ENCODE measurements at places on chromosomes 6 and 20. TPM values are rescaled to one million over a fixed set of nuclear protein-coding genes. Genes with fewer than 3 reads are reported as not detected.

DNA sequence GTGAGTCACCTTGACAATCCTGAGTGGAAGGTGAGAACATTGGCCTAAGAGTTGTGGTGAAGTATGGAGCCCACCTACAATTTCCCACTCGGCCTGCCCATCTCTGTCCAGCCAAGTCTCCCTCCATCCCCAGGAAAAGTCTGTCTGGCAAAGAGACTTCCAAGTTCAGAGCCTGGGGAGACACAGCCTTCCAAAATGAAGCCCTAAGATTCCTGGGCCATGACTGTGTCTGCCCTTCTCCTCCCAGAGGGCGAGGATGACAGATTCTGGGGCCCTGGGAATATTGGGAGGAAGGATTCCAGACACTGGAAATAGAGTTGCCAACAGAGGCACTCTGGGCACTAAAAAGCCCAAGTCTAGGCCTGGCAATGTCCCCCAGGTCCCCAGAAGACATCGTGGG lies 176.8 kb downstream of the NFATC2 start:
- no peak for DNase-seq

DNA sequence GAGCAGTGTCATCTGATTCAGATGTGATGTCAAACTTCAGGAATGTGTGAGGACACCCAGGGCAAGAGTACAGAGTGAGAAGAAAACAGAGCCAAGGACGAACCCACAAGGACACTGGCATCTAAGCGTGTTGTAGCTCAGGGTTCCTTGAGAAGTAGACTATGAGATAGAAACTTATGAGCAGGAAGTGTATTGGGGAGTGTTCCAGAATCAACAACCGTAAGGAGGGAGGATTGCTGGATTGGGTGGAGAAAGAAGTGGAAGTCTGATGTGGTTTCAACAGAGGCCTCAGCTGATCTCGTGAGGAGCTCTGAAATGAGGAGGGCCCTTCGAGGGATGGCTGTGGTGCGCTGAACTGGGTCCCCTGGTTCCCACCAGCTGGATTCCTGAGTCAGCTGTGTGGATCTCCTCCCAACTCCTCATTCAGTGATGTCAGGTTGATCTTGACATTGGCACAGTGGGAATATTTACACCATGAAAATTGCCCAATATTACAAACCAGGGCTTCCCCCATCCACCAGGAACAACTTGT lies 25.7 kb upstream of the IGF2R start:
- DNase-seq, result no peak

DNA sequence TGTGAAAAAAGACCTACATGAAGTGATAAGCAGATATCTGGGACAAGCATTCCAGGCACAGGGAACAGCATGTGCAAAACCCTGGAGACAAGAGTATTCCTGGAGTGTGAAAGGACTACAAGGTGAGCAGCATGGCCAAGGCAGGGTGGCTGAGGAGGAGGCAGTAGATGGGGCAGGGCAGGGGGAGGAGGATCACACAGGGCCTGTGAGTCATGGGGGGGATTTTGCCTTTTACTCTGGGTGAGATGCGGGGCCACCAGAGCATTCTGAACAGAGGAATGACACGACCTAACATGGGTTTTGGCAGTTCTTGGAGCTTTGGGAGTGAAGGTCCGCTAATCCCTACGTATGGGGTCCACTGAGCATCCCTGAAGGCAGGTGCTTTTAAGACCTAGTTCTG lies 69.8 kb upstream of the CCN6 start:
- no peak for DNase-seq

- DNase-seq, result no peak
These were observed 8.6 kb downstream of the SYNDIG1 start for GRCh38 chr20:24477831-24478547.

DNA sequence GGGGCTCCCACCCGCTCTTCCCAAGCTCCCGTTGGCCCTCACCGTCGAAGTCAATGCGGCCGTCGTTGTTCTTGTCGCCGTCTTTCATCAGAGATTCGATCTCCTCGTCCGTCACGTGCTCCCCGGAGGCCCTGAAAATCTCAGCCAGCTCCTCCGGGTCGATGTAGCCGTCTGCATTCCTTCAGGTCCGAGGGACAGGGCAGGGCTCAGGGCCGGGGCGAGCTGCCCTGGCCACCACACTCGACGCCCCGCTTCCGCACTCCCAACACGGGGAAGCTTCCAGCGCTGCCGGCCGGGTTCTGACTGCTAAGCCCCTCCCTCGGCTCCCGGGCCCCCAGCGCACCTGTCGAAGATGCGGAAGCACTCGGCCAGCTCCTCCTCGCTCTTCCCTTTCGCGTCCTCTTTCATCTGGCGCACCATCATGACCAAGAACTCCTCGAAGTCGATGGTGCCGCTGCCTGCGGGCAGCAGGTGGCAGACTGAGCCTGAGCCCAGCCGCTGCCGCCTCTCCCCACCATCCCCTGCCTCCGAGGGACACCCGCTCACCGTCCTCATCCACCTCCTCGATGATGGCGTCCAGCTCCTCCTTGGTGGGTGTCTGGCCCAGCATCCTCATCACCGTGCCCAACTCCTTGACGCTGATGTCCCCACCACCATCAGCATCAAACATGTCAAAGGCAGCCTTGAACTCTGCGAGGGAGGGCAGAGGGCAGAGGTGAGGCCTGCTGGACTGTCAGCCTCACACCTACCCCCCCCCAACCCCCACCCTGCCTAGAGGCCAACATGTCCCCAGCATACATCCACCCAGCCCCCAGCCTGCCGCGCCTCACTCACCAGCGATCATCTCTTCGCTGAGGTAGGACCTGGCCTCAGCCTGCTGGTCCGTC lies 2.9 kb downstream of the TNNC2 start:
- DNase-seq, result peak; percentile 22

DNA sequence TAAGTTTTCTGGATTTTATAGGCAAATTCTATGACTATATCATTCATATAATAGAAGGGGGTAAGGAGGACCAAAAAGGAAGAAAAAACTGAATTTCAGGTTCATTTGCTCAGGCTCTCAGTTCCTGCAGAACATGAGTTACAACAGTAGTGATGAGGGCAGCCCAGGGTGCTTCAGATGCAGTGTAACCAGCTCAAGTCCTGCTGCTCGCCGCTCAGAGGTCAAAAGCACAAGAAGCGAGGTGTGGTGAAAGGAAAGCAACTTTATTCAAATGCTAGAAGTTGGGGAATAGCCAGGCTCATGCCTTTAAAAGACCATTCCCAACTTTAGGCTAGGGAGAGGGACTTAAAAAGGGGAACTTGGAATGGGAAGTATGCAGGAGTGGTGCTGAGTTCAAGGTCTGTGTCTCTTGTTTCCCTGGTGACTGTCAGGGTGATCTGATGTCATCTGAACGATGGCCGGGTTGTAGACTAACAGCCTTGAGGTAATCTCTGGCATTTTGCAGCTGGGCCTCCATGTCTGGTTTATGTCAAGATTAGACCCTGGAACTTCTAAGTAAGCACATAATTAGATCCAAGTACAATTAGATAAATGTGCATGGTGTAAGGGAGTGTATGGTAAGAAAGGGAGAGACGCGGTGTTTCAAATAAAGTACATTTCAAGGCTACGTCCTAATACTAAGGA lies 14.5 kb upstream of the SEC63 start:
- DNase-seq, result no peak

- no peak for DNase-seq
These were observed 108.6 kb downstream of the BANF2 start for GRCh38 chr20:17808357-17808756.

DNA sequence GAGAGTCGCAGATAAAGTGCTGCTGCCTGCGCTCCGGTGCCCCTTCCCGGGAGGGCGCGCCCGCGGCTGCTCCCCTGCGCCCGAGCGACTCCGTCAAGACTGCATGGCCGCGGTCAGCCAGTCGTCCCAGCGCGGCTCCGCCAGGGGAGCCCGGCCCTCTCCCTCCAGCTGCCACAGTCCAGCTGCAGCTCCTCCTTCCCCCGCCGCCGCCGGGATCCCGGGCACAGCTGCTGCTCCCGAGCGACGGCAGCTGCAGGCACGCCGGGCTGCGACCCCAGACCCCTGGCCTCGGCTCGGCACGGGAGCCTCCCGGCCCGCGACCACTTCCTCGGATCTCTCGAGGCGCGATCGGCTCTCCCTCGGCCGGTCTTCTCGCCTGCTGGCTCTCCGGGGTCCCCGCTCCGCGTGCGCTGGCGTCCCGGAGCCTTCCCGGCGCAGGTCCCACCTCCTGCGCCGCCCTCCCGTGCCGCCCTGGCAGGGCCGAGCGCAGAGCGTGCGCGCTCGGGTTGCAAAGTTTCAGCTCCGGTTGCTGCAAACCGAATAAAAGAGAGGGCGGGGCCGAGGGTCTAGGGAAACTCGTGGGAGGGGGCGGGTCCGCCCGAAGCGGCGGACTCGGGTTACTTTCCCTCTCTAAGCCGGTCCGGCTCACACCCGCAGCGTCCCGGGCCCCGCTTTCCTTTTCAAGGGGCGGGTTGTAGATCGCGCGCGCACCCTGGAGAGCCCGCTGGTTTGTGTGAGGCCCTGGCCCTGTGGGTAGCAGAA lies at the start of gene CNKSR3:
TSS of gene CNKSR3 (minus strand) at position 542 of the 762 bp plus-strand sequence. CDS start 571 bp downstream, outside the sequence.
- DNase-seq, result no peak

DNA sequence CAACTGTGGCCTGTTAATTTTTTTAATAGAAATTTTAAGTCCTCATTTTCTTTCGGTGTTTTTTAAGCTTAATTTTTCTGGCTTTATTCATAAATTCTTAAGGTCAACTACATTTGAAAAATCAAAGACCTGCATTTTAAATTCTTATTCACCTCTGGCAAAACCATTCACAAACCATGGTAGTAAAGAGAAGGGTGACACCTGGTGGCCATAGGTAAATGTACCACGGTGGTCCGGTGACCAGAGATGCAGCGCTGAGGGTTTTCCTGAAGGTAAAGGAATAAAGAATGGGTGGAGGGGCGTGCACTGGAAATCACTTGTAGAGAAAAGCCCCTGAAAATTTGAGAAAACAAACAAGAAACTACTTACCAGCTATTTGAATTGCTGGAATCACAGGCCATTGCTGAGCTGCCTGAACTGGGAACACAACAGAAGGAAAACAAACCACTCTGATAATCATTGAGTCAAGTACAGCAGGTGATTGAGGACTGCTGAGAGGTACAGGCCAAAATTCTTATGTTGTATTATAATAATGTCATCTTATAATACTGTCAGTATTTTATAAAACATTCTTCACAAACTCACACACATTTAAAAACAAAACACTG lies 10.1 kb downstream of the HFE start:
- DNase-seq, result peak; percentile 48

DNA sequence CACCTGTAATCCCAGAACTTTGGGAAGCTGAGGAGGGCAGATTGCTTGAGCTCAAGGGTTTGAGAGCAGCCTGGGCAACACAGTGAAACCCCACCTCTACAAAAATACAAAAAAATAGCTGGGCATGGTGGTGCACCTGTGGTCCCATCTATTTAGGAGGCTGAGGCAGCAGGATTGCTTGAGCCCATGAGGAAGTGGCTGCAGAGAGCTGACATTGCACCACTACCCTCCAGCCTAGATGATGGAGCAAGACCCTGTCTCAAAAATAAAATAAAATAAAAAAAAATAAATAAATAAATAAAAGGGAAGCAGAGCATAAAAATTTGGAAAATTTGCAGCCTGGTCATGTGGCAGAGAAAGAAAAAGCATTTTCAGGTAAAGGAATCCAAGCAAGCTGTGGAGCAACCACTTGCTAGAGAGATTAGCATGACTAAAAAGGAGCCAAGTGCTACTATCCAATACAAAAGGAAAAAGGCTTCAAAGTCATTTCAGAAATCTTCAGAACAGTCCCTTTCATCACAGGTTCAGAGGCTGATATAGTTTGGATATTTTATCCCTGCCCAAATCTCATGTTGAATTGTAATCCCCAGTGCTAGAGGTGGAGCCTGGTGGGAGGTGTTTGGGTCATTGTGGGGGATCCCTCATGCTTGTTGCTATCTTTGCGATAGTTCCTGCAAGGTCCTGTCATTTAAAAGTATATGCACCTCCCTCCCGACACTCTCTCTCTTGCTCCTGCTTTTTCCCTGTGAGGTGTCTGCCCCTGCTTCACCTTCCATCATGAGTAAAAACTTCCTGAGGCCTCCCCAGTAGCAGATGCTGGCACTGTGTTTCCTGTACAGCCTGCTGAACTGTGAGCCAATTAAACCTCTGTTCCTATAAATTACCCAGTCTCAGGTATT lies 11.2 kb upstream of the TTK start:
- DNase-seq, result no peak

- DNase-seq, result no peak
These were observed 147.4 kb upstream of the MLN start for GRCh38 chr6:33950891-33951889.

- DNase-seq, result no peak
These were observed 12.5 kb downstream of the CDC5L start for GRCh38 chr6:44399991-44400390.

GRCh38 chr20:51486197-51487005 lies 56.1 kb downstream of the NFATC2 start:
- no peak for DNase-seq

DNA sequence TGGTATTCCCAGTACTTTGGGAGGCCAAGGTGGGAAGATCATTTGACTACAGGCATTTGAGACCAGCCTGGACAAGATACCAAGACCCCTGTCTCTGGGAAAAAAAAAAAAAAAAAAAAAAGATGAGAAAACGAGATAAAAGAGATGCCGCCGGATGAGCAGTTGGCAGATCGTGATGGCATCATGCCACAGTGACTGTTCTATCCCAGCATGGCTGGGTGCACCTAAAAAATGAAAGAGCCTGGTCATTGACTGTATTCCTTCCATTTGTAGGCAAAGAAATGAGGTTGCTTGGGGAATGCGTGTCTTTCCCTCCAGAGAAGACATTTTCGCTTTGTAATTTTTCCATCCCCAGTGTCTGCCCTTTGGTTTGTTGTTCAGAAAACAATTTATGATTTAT lies 12.9 kb downstream of the AKAP12 start:
- no peak for DNase-seq

GRCh38 chr20:59777331-59777725 lies 156.1 kb downstream of the SYCP2 start:
- DNase-seq, result no peak

DNA sequence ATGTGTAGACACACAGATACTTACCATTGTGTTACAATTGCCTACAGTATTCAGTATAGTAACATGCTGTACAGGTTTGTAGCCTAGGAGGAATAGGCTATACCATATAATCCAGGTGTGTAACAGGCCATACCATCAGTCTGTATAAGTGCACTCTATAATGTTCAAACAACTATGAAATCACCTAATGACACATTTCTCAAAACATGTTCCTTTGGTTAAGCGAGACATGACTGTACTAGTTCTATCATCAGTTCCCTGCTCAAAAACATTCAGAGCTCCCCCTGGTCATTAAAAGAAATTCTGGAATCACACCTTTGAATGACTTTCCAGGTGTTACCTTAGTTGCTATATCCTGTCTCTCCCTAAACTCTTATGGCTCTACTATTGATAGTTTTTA lies 70.4 kb upstream of the SLC2A12 start:
- DNase-seq, result no peak

GRCh38 chr6:122648726-122649125 lies 38.5 kb downstream of the PKIB start:
- DNase-seq, result no peak

GRCh38 chr20:697826-698225 lies 22.2 kb upstream of the SCRT2 start:
- DNase-seq, result no peak

Gene KIAA0408
- 18.5 TPM for total RNA-seq

Gene PROCR
- 0.64 TPM for total RNA-seq

Gene MUCL3
- not detected for total RNA-seq

Gene SEMG1
- not detected for total RNA-seq

Gene SCUBE3
- total RNA-seq, result not detected

Gene ASIP
- total RNA-seq, result not detected

Gene CDC5L
- 27.7 TPM for total RNA-seq

Measured in activated T-helper 2 cell treated with anti-CD3 and anti-CD28 coated beads, Interferon-gamma antibody, Interleukin-2, Interleukin-4, amounts not matched to agents 10 μg/mL and 5 μg/mL and 100 μg/mL, durations not matched to agents 14 hours and 24 hours and 36 hours (primary cell).